ENCODE measurements at places on chromosomes 6 and 20. TPM values are rescaled to one million over a fixed set of nuclear protein-coding genes. Genes with fewer than 3 reads are reported as not detected.

DNA sequence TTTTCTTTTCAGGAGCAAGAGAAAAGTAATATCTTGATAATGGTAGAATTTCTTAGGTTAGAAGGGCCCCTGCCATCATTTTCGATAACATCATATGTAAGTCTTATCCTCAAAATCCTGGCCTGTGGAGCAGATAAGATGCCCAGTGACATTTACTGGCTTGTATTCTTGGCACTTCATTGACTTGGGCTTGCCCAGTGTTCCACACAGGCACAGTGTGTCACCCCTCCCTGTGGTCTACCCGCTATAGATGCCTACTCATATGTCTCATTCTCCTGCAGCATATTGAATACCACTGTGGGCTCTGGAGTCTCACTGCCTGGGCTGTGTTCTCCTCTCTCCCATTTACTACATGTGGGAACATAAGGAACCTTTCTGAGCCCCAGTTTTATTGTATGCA lies 105.0 kb downstream of the GRM1 start:
- H3K4me3 ChIP-seq = no peak overlapping the region
- H3K4me1 ChIP-seq = no peaks in the 10 kb centered on the region
- no peak for DNase-seq
- no peaks in the 10 kb centered on the region for H3K27me3 ChIP-seq
- H3K27ac ChIP-seq = no peak overlapping the region

GRCh38 chr6:81609736-81610135 lies 142.7 kb downstream of the TENT5A start:
- H3K4me3 ChIP-seq = no peak overlapping the region
- no peaks in the 10 kb centered on the region for H3K27me3 ChIP-seq
- no peaks in the 10 kb centered on the region for H3K36me3 ChIP-seq

Gene DYNLT2
- total RNA-seq = 0.89 TPM

Gene FUCA2
- total RNA-seq = 31.7 TPM

DNA sequence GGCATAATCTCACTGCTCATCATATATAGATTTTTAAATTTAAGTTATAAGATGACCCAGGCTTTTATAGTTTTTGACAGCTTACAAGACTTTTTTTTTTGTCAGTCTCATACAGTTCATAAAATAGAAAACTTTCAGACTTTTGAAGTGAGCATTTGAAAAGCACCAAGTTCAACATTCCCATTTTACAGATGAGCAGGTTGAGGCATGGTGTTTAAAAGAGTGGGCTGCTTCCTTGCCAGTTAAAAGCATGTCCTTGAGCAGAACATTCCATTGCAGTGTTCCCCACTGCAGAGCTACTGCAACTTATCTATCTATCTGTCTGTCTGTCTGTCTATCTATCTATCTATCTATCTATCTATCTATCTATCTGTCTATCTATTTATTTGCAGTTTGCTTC lies 86.8 kb downstream of the GFRA4 start:
- no peaks in the 10 kb centered on the region for H3K27me3 ChIP-seq
- H3K36me3 ChIP-seq = peaks cover 40% of the 10 kb centered on the region
- no peak overlapping the region for H3K27ac ChIP-seq
- no peak overlapping the region for H3K4me3 ChIP-seq

All from liver (tissue), 10 donors.